ENCODE measurements at places on chromosomes 12 and 14.

DNA sequence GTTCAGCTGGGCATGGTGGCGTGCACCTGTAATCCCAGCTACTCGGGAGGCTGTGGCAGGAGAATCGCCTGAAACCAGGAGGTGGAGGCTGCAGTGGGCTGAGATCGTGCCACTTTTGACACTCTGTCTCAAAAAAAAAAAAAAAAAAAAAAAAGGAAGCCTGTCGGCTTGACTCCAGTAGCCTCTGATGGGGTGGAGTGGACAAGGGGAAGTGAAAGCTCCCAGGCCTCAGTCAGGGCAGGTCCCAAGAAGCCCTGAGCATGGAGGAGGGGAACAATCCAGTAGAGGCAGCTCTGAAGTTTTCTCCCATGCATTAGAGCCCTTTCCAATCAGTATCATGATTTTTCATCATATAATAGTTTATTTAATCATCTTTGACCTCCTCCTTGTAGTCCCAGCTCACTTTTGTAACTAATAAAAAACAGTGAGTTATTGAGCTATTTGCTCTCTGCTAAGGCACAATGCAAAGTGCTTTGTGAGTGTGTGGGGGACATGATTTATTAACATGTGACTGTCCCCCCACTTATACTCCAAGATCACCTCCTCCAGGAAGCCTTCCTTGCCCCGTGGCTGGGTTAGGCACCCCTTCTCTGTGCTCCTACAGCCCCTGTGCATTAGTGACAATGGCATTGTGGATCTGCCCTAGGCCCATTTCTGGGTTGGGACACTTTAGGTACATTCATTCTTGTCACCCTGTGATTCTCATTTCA lies 4.7 kb upstream of the SSH1 start:
- DNase-seq = no peak

GRCh38 chr12:4974217-4974616 lies 64.5 kb downstream of the KCNA1 start:
- DNase-seq = no peak

GRCh38 chr14:84162633-84163032 lies 1367.3 kb upstream of the FLRT2 start:
- DNase-seq = no peak

DNA sequence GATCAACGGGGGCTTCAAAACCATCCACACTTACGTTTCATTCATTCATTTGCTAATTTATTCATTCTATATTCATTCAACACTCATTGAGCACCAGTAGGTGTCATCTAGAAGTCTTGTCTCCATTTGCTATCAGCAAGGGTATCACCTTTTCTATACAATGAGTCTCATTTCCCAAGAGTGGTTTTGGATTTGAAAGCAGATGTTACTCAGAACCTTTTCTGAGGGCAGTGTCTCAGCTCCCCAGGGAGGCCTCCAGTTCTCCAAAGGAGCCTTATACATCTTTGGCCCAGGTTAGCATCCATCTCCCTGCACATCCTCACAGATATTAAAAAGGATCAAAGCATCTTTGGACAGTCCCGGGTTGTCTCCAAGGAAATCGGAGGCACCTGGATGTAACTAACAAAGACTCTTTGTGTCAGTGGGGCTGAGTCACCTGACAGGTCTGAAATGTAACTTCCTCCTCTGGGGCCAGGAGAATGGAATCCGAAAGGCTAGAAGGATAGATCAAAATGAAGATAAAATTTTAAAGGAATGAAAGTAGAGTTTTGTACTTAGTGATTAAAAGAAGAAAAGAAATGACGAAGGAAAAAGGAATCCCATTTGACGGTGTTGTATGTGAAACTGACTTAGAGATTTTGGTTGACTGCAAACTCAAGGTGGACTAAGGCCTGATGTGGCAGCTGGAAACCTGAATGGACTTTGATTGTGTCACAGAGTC lies 103.0 kb downstream of the VCPKMT start:
- no peak for DNase-seq

DNA sequence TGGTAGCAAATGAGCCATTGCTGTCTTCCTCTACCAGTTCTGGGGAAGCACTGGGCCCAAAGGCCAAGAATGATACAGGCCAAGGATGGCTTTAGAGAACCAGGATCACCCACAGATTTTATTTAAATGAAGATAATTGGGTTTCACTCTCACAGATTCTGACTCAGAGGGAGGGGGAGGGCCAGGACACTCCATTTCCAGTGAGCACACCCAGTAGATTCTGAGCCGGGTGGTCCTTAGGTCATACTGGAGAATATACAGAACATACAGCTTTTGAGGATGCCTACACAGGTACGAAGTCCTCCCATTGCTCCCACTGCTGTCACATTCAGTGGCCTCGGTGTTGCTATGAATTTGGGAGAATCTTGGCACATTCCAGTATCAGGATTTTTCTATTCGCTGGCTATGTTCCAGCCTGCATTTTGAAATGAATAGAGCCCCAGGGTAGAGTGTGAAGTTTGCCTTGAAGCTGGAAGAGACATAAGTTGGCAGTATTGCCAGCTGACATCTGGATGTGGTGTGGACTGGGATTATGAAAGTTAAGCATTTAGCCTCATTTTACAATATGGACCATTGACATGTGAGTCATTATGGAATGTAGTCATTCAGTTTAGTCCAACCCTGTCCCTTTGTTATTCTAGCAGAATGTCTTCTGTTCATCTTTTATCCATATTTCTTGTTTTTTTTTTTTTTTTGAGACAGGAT lies 45.8 kb upstream of the POC1B start:
- no peak for DNase-seq

GRCh38 chr12:112126911-112127310 lies 1.6 kb downstream of the TRAFD1 start:
- DNase-seq = no peak

- no peak for DNase-seq
These were observed 5.6 kb downstream of the AACS start for GRCh38 chr12:125070661-125071390.

DNA sequence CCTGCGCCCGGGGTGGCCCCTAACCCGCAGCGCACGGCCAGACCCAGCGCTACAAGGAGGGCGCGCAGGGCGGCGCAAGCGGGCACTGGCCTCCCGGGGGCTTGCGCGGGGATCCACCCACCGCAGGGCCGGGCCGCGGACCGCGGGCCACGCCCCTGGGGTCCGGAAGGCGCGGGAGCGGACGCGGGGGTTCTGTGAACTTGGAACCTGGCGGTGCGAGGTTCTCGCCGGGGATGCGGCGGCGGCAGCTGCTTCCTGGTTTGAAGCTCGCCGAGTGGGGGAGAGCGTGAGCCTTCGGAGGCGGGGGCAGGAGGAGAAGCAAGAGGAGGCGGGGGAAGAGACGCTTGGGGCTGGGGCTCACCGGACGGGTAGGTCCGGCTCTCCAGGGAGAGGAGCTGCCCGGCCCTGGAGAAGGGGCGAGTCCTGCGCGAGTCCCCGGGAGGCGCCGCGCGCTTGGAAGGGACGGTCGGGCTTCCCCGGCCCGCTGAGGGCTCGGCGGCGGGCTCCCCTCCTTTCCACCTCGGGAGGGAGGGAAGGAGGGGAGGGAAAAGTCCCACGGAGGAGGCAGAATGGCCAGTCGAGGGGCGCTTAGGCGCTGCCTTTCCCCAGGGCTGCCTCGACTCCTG lies at the start of gene PRKCH:
PRKCH (plus strand) TSS at position 195 of the 626 bp plus-strand sequence. CDS start 523 bp downstream, outside the sequence.
- peak; percentile 26 for DNase-seq

GRCh38 chr14:64062381-64063115 lies 209.7 kb downstream of the SYNE2 start:
- no peak for DNase-seq

DNA sequence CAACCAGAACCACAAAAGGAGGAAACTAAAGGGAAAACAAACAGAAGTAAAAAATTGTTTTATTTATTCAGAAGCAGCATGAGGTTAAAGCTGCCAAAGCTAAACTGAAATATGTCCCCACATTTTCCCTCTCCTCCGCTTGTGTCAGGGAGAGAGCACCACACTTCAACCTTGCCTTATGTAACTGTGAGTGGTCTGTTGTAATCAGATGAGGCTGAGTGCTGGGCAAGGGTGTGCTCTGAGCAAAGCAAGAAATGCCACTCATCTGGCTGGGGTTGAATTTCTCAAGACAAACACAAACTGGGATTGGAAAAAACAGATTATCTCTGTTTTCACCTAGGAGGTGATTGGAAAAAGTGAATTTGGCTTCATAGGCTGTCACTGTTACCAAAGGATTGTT lies 12.2 kb downstream of the CAPZA3 start:
- DNase-seq = no peak

DNA sequence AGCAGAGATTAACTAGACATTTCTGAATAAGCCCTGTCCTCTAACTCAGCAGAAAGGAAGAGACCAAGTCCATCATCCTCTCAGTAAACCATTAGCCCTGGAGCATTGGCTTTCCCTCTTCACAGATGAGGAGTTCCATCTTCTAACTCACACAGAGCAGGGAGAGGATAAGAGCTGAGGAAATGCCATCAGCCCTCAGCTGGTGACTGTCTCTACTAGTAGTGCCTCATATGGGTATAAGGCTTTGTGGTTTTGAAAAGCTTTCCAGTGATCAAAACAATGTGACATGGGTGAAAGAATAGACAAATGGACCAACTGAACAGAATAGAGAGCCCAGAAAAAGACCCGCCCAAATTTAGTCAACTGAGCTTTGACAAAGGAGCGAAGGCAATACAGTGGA lies 197.2 kb upstream of the NUDT4 start:
- no peak for DNase-seq

DNA sequence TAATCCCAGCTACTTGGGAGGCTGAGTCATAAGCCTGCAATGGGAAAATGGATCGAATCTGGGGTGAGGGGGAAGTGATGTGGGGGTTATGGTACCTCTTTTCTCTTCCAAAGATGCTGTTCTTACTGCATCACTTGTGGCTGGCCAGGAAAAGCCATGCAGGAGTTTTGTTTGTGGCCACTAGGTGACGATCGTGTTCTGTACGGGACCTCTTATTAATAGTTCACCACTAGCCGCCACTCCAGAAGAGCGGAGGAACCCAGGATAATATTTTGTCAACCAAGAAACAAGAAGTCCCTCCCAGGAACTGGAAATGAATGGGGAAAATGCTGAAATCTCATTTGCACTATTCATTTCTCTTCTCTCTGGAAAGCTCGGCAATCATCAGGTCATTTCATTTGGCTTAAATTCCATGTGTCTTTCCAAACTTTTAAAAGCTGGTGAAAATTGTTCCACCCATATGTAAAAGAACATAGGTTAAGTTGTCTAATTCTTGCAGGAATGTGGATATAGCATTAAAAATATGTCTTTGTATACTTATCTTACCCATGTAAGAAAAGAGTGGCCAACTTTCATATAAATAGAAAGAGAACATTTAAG lies 8.9 kb downstream of the GPR65 start:
- DNase-seq = peak; percentile 88

DNA sequence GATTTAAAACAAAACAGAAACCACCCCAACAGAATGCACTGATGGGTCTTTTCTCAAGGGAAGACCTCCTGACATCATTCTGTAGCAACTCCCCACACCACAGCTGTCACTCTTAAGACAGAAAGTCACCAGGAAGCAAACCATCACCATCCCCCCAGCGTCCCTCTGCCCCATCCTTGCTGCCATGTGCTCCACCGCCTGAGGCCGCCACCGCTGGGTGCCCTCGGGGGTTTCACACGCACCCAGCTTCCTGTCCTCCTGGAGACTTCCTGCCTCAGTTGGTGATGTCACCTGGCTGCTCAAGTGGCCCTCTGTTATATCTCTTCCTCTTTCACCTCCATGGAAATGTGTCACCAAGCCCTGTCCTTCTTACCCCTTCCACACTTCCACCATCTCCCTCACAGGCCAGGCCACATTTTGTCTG lies 71.4 kb upstream of the GPR68 start:
- DNase-seq = no peak

All from NCI-H1694 treated with DMSO at 0.1 percent for 48 hours (cell line).